Left cardiac atrium (tissue), 4 donors: ENCODE measurements at places on chromosomes 4 and X. TPM values are rescaled to one million over a fixed set of nuclear protein-coding genes. Genes with fewer than 3 reads are reported as not detected.

DNA sequence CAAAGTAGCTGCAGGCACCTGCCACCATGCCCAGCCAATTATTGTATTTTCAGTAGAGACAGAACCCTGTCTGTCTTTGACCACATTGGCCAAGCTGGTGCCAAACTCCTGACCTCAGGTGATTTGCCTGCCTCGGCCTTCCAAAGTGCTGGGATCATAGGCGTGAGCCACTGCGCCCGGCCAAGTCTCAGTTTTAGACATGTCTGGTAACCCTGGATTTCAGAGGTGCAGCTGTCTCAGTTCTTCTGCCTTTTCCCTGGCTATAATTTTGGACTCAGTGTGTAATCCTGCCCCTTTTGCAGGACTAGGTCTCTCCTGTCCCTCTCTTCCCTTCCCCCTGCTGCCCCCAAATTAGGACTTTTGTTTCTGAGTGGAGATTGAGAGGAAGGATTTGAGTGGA, 46.6 kb downstream of the FAM193A start:
- DNase-seq: no peak

- no peak for DNase-seq
These were observed 30.1 kb downstream of the NEIL3 start for GRCh38 chr4:177339477-177340374.

- DNase-seq: no peak
These were observed 51.6 kb downstream of the NFKB1 start for GRCh38 chr4:102552781-102553180.

DNA sequence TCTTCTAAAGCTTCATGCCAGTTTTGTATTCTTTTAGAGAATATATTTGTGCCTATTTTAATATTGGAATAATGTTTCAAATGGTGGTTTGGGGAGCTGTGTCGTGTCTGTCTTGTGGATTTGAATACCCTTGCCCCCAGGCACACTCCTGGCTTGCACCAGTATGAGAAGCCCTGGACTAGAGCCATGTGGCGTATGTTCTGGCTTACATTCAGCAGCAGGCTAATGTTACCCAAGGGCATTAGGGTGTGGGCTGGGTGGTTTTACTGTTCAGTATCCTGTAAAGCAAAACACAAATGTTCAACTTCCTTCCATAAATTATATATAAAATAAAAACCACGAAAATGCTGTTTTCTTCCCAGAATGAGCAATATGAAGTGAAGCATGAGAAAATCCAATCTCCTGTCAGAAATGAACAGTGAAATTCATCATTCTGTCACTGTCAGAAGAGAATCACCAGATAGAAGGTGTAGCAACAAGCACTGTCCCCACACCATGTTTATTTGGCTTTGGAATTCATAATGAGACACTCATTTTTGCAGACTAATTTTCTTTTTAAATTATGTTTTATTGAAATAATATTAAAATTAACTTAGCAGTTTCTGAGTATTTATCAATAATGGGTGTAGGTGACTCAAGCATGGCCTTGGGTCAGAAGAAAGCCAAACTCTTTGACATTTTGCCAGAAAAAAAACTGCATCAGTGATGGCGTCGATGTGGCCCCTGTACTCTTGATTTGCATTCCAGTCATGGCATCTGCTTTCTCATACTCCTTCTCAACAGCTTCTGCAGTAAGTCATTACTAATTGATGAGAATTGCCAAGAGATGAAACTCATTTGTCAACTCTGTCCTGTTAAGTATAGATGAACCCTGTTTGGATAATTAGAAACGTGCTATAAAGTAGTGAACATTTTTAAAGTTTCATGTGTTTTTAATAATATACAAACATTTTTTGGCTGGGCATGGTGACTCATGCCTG, 43.8 kb downstream of the WWC2 start:
- DNase-seq: peak; percentile 67

DNA sequence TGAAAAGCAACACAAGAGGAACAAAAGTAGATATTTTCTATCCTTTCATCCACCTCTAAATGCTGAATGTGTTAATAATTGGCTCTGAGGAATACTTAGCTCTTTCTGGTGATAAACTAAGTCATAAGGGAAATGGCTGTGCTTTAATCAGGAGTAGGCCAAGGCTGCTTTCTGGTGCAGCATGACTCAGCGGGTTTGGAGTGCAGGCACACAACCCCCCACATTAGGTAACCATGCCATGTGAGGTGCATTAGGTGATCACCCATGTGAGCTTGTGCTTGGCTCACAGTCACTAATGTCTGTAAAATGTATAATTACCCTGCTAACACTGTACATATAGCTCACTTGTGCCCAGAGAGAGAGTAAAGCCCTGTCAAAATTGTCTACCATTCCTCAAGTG, 57.2 kb downstream of the USP38 start:
- DNase-seq: no peak

DNA sequence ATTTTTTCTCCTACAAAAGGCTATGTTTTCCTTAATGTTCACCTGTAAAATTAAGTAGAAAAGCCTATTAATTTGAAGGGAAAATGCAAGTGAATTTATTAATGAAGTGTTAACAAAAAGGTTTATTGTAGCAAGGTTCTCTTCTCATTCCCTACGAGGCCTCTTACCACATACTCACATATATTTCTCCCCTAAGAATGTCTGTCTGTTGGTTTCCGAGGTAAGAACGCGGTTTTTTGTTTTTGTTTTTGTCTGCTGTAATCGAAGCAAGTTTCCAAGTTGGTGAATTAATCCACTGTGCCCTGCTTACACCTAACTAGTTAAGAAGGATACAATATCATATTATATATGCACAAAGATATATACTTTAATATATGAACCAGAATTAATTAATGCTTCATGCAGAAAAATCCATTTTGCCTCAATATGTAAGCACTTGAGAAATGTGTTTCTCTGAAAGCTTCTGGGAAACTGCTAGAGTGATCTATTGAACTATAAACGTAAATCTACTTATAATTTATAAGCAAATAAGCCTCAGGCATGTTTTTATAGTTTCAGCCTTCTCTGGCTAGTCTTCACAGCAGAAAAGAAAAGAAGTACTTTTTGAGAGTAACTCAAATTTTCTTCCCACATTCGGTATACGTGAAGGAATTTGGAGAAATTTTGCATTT, 120.8 kb downstream of the EGF start:
- DNase-seq: no peak

DNA sequence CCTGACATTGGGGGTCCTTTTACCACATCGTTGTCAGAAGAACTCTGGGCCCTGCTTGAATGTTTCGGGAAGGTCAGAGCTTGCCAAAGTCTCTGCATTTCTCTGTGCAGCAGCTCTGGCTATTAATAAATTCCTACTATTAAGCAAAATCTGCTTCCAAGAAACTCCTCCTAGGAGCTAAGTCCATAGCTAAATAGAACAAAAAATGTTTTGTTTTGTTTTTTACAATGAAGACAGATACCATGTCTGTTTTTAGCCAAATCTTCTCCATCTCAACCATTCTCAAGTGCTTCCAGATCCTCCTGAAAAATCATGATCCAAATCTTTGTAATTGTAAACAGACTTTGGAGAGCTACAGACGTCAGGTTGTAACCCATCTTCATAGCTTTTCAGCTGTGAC, 161.6 kb downstream of the SPATA18 start:
- DNase-seq: no peak

- no peak for DNase-seq
These were observed 279.0 kb downstream of the ARAP2 start for GRCh38 chr4:35965300-35965699.

DNA sequence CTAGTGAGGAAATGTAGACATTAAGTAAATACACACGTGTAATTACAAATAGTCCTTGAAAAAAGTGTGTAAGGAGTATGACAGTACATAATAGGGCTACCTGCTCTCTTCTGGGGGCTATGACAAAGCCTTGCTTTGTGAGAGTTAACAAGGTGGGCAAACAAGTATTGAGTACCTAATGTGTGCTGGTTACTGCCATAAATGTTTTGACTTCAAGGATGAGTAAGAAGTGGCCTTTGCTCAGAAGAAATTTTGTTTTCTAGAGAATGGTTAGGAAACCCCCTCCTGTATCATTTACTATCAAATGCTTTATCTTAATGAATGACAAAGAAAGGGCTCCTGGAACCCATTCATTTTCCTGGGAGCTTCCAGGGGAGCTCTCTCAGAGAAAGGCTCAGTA, 167.0 kb upstream of the CASK start:
- DNase-seq: no peak

DNA sequence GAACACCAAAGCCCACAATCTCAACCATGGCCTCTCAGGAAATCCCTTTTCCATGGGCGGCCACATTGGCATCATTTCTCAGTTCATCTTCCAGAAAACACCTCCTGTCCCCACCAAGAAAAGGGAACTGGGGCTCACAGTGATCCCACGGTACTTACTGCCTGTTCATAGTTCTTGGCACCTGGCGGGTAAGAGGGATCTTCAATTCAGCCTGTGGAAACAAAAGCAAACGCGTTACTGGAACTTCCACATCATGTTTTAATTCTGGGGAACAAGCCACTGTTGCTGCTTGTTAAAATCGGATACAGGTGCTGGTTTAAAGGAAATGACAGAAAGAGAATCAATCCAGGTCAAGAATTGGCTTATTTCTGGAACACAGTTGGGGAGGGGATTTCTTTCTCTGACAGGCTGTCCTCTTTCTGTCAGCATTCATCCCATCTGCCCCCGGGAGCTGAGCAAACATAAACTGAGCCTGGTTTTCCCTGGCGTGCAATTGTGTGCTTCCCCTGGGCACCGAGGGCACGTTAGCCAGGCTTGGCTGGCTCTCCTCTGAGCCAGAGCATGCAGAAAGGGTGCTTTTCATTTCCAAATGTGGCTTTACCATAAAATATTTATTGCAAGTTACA, 16.8 kb downstream of the CLNK start:
- DNase-seq: no peak

DNA sequence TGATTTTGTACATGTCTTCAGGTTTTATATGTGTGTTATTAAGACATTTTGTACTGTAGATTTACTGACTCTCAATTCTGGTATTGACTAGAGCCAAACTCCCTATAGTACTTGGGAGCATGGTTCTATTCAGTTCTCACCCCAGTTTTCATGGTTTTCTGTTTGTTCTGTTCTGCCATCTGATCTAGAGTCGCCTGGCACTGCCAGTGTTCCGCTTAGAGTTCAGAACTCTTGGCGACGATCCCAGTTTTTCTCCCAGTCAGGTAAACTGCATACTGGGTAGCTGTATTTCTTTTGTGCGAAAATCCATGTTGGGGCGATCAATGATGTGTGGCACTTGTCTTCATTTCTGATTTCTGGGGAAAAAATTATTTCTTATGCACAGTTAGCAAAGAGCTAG, 78.0 kb downstream of the PHOX2B start:
- no peak for DNase-seq

DNA sequence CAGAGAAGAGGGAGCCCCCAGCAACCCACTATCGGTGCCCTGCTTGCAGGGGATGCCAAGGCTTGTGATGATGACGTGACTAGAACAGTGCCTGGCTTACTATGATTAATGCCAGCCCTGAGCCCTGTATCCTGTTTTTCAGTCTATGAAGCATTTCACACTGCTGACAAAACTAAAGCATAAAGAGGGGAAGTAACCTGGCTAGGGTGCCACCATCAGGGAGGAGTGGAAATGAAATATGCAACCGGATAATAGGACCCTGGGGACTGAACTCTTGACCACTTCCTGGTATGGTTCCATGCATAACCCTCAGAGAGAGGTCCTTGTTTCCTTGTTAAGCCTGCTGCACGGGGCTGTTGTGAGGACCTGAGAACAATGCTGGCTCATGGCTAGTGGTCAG, 50.3 kb downstream of the MED28 start:
- no peak for DNase-seq

DNA sequence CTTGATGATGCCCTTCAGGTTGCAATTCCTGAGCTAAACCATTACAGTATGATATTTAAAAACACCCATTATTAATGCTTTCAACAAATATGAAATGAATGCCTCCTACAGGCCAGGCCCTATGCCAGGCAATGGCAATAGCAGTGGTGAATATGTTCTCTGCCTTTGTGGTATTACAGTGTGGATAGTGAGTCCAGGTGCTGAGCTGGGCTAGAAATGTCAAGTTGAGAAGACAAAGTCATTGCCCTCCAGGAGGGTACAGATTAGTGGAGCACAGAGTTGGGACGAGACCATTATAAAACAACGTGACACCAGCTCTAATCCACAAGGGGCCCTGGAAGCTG, 81.9 kb downstream of the RBM47 start:
- no peak for DNase-seq

- DNase-seq: no peak
These were observed 33.7 kb upstream of the LIMCH1 start for GRCh38 chr4:41504167-41504818.

ADH1B gene
- total RNA-seq: 523 TPM

FRMPD4 gene
- total RNA-seq: 0.52 TPM

AKAP4 gene
- not detected for total RNA-seq

TMSB15B gene
- 1.0 TPM for total RNA-seq

XK gene
- total RNA-seq: 4.4 TPM

HSFX2 gene
- total RNA-seq: not detected

SLIT2 gene
- total RNA-seq: 14.9 TPM
